ENCODE measurements at places on chromosomes 6 and 20. TPM values are rescaled to one million over a fixed set of nuclear protein-coding genes. Genes with fewer than 3 reads are reported as not detected.

TTLL9 gene
- total RNA-seq, result not detected

TBC1D32 gene
- total RNA-seq, result 3.1 TPM

PNLDC1 gene
- not detected for total RNA-seq

SCAF8 gene
- 12.1 TPM for total RNA-seq

SNX21 gene
- 74.9 TPM for total RNA-seq

OPN5 gene
- total RNA-seq, result not detected

KHDC1 gene
- 3.5 TPM for total RNA-seq

PSORS1C2 gene
- total RNA-seq, result not detected

GHRH gene
- total RNA-seq, result not detected

MMS22L gene
- 12.9 TPM for total RNA-seq

MUCL3 gene
- not detected for total RNA-seq

SAMD5 gene
- 12.4 TPM for total RNA-seq

HLA-G gene
- not detected for total RNA-seq

EPHA7 gene
- 7.0 TPM for total RNA-seq

PROKR2 gene
- not detected for total RNA-seq

SAMD3 gene
- total RNA-seq, result not detected

SPTLC3 gene
- 28.7 TPM for total RNA-seq

PPP1R14C gene
- total RNA-seq, result 3.3 TPM

RIN2 gene
- 14.3 TPM for total RNA-seq

CEP85L gene
- total RNA-seq, result 4.2 TPM

GNRH2 gene
- not detected for total RNA-seq

SOBP gene
- total RNA-seq, result 0.12 TPM

PRRT1 gene
- total RNA-seq, result not detected

ERVFRD-1 gene
- total RNA-seq, result not detected

SLC29A1 gene
- 130 TPM for total RNA-seq

NRN1 gene
- total RNA-seq, result 44.1 TPM

TMEM14B gene
- 423 TPM for total RNA-seq

CNPY3 gene
- 25.2 TPM for total RNA-seq

All from MG63 (cell line).